NCI-H1436 (cell line): ENCODE measurements at places on chromosomes 6 and 20.

GRCh38 chr20:50628853-50629669 lies 62.3 kb downstream of the RIPOR3 start:
- no peak for DNase-seq

- DNase-seq, result no peak
Observed at GRCh38 chr6:149212892-149213801, 104.4 kb upstream of the TAB2 start.

GRCh38 chr6:125519367-125519766 lies 217.6 kb upstream of the HDDC2 start:
- no peak for DNase-seq

GRCh38 chr20:58308290-58308679 lies 1.2 kb upstream of the RAB22A start:
- DNase-seq, result no peak

GRCh38 chr6:129875610-129876520 lies 14.8 kb upstream of the TMEM244 start:
- DNase-seq, result no peak

DNA sequence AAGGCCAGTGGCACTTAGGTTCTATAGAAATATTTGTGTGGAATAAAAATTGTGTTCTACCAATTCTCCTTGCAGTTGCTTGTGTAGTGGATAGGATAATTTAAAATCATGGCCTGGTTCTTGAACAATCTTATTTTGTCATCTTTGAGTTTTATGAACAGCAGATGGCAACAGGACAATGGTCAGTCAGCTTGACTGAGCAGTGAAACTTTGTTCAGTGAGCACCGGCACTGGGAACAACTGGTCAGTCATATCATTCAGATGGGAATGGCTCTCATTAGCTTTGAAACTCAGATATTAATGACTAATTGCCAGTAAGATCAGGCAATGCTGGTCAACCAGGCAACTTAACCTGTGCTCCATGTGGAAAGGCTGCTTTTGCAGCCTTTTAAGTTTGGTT lies 129.2 kb downstream of the BCKDHB start:
- no peak for DNase-seq

DNA sequence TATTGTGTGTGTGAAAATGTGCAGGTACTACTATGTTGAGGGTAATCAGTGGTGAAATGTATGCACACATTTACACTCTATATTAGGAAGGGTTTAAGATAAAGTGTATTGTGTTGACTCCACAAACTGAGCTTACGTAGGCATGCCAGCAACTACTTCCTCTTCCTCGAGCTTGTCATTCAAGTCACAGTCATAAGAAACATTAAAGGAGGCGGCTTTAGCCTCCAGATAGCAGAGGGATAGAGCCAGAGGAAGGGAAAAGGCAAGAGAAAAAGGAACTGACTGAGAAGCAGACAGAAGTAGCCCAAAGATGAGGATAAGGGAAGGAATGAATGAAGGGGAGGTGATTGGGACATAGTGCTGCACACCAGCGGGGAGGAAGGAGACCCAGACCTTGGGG lies 55.2 kb downstream of the SMLR1 start:
- DNase-seq, result no peak

GRCh38 chr6:31525932-31526591 lies 2.7 kb upstream of the MCCD1 start:
- no peak for DNase-seq

- DNase-seq, result no peak
Observed at GRCh38 chr6:3625149-3625979, 126.1 kb downstream of the PXDC1 start.

GRCh38 chr20:52425701-52426100 lies 234.1 kb upstream of the ZFP64 start:
- no peak for DNase-seq

- no peak for DNase-seq
Observed at GRCh38 chr20:59804871-59805665, 128.4 kb downstream of the SYCP2 start.

DNA sequence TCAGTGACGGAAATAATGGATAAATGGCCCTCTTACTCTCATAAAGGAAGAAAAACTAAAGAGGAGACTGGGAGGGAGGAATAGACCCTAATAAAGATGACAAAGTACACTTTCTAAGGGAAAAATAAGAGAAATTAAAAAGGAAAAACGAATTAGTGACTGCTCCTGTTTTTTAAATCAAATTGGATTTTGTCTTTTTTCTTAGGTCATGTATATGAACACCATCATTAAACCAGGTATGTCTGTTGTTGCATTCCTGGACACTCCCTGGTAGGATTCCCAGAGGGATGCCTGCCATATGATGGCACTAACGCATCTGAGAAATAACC lies 59.4 kb upstream of the BTN3A2 start:
- no peak for DNase-seq

DNA sequence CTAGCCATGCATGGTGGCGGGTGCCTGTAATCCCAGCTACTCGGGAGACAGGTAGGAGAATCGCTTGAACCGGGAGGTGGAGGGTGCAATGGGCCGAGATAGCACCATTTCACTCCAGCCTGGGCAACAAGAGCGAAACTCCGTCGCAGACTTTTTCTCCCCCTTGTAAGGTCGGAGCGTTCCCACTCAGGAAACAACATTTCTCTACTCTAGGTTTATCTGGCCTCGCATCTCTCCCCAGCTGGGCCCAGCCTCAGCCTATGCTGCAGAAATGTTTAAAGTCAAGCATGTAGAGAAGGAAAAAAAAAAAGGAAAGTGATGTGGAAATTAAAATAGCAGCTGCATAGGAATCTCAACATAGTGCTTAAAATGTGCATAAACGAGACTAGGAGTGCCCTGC lies 172.3 kb downstream of the TRIM27 start:
- no peak for DNase-seq

- no peak for DNase-seq
Observed at GRCh38 chr6:56640374-56640773, 2.3 kb downstream of the DST start.

DNA sequence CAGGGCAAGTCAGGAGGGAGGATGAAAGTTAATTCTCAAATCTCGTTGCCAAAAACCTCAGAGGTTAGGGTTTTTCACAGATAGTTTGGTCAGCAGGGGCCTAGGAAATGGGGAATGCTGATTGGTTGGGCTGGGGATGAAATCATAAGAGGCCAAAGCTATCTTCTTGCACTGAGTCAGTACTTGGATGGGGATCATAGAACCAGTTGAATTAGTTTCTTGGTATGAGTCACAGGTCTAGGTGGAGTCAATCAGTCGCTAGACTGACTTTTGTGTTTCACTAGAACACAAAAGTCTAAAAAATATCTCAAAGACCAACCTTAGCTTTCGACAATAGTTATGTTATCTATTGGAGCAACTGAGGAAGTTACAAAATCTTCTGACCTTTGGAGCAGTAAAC lies 368.5 kb downstream of the TBC1D32 start:
- no peak for DNase-seq

- peak; percentile 43 for DNase-seq
Observed at GRCh38 chr6:6696867-6697531, 108.5 kb downstream of the LY86 start.

- DNase-seq, result no peak
Observed at GRCh38 chr6:45900808-45901752, 114.6 kb downstream of the CLIC5 start.

GRCh38 chr6:55875400-55875799 lies at the start of gene BMP5:
TSS of gene BMP5 (minus strand) at chr6:55875590. CDS start at chr6:55874865, 725 bp downstream.
- DNase-seq, result no peak

DNA sequence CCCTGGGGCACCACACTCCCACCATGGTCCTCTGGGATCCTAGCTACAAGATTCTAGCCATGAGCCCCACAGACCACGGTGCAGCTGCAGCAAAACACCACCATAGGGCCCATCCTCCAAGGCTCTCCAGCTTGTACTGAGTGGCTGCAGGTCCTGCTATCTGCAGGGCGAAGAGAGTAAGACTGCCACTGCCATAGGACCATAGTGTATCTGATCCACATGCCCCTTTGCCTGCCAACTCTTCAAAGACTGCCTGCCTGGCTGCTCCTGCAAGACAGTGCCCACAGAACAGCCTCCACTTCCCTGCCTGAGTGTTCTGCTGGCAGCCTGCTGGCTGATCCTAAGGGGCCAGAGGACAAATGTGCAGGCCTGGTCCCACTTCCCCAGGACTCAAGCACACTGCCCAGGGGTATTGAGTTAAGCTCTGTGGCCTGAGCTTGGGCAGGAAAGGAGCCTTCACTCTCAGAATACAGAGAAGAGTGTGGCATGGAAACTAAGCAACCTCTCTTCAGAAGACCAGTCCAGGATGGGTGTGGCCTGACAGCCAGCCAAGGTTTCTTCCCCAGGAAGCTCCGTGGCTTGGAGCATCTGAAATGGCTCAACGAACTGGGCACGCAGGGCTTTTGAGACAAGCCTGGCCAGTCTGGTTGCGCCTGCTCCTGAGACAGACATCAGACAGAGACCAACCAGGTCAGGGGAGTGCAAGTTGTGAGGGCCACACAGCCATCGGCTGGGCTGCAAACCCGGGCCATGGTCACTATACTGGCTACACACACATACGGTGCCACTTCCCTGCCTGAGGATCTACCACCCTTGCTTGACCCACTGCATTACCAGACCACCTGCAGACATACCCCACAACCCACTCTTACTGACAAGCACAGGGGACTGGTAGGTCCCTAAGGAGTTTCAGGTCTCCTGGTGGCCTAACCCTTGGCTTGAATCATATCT lies 54.5 kb downstream of the RNGTT start:
- no peak for DNase-seq

GRCh38 chr6:42370323-42370985 lies 81.3 kb downstream of the TRERF1 start:
- DNase-seq, result no peak

- no peak for DNase-seq
Observed at GRCh38 chr20:62211216-62211615, 8.9 kb downstream of the HRH3 start.

- DNase-seq, result no peak
Observed at GRCh38 chr6:36805917-36806316, 33.3 kb downstream of the CPNE5 start.

- no peak for DNase-seq
Observed at GRCh38 chr6:19477563-19477962, 359.6 kb upstream of the ID4 start.
